Posterior cingulate gyrus (tissue), 11 donors: ENCODE measurements at places on chromosomes 7 and 10.

DNA sequence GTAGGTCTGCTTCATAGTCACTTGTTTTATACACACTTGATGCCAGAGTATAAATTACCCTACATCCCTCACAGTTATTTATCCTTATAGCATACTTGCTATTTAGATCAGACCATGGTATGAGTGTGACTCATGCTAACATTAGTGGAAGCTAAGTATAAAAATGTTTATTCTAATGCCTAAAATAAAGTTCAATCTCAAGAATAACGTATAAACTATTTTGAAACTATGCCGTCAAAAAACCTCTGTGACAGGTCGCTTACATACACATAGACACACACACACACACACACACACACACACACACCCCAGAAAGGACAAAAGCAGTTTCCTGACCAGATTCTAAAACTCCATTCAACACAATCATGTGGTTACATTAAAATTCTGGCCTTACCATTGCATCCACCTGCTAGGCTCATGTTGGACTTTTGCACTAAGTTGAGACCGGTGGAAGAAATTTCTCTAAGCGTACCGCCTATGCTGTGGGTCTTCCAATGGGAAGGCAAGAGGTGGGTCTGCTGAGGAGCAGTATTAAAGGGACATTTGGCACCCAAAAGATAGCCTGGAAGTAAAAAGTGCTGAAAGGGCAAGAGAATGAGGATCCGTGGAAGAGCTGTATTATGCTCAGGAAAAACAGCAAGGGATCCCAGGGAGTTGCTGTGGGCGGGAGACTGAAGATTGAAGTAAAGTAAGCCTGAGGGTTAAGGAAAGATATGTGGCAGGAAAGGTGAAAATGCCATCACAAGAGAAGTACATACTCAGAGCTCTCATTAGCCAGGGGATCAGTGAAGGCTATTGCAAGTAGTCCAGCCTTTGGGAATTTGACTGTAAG, 5.0 kb downstream of the FOXP2 start:
- DNase-seq, result no peak

DNA sequence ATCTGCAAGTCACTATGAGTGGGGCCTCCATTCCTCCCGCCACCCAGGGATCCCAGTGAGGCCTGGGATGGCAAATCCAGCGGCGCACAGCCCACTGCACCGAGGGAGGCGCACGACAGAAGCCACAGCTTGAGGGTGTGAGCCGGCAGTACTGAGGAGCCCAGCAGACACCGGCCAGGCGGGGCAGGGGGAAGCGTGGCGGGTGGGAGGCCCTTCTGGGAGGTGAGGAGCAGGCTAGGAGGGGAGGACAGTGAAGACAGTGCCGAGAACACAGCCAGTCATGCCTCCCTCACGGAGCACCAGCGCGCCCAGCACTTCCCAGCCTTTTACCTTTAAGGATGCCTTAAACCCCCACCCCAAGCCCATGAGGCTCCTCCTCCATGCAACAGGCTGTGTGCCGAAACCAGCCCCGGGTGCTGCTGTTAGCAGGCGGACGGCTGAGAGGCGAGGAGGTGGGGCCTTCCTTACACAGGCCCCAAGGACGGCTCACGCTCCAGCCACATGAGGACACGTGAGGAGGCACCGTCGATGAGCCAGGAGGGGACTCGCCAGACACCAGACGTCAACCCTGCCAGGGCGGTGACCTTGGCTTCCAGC, 258.5 kb downstream of the PTPRN2 start:
- no peak for DNase-seq

DNA sequence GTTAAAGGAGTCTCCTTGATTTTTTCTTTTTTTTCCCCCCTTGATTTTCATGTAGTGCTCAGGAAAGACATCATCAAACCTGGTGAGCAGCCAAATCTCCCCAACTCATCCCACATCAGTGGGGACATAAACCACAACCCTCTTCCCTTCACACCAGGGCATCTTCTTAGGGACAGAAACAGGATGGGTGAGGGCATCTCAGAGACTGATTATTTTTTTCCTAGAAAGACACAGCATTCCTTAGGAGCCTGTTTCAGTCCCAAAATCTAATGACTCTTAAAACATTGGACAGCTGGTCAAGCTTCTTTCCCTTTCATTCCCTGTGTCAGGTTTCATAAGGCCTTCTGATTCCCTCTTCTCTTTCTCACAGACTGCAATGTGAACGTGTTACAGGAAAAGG, 31.5 kb upstream of the GSAP start:
- no peak for DNase-seq

DNA sequence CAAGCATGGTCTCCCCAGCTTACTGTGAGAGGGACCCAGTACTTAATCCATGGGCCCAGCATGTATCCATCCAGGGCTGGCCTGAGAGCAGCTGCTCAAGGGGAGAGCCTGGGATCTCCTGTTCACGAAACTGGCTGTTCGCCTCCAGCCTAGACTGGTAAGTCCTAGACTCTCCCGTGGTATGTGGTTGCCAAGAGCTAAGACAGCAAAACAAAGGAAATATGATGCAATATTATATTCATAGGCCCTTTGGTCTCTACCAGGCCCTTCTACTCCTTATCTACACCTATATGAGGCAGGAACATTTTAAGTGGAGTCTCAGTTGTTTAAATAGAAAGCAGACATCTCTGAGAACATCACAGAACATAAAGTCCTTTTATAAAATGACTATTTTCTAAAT, 28.9 kb upstream of the STK17A start:
- no peak for DNase-seq

DNA sequence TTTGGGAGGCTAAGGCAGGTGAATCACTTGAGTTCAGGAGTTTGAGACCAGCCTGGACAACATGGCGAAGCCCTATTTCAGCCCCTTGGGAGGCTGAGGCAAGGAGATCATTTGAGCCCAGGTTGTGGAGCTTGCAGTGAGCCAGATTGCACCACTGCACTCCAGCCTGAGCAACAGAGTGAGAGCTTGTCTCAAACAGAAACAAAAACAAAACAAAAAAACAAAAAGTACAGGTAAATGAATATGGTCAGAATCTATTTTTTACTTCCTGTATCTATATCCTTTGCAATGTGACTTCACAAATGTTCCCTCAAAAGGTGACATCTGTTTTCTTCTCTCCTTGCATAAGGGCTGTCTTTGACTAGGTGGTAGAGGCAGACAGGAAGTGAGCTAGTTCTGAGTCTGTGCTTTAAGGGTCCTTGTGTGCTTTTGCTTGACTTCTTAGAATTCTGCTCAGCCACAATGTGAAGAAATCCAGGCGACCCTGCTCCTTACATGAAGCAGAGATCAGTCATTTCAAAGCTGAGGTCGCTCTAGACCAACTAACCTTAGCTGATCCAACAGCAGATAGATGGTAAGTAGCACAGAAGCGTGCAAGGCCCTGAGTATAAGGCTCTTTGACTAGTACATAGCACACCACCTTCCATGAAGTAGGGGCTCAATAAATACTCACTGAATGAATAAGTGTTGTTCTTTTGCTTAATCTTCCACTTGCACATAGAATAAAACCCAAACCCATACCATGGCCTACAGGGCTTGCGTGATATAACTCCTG, 423.2 kb upstream of the PCDH15 start:
- no peak for DNase-seq

GRCh38 chr7:81333004-81333403, 414.2 kb upstream of the SEMA3C start:
- no peak for DNase-seq

GRCh38 chr10:123997013-123997412, 96.4 kb downstream of the CHST15 start:
- DNase-seq, result no peak

- DNase-seq, result no peak
Observed at GRCh38 chr7:7795203-7795602, 76.8 kb upstream of the RPA3 start.

GRCh38 chr7:152624228-152624627, 51.7 kb downstream of the XRCC2 start:
- DNase-seq, result no peak

DNA sequence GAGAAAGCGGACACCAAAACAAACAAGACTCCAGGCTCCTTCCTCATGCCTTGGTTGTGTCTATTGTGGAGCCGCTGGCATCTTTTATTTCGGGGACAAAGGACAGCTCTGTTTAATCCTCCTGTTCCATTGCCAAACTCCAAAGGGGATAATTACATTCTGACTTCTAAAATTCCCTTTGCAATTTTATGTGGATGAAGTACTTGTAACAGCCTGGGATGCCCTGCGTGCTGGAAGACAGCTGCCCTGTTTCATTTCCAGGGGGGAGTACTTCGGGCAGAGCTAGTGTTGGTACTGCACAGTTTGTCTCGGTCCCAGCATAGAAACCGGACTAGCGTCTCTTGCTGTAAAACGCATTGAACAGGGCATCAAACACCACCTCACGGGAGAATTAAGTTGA, 90.9 kb downstream of the BAMBI start:
- DNase-seq, result no peak

- no peak for DNase-seq
Observed at GRCh38 chr10:12512332-12513002, 163.1 kb downstream of the CAMK1D start.

DNA sequence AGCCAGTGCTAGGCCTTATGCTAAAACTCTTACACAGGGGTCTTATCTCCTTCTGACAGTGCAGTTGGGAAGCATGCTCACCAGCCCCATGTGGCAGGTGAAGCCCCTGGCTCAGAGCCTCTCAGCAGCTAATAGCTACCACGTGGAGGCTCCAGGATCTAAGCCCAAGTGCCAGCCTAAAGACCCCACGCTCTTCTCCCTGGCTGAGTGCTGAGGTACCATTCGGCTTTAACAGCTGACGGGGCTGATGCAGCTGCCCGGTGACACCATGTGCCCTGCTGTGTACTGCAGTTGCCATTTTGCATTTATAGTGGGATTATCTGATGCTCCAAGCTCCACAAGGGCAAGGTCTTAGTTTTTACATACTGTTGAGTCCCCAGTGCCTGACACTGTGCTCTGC, 515.7 kb upstream of the GALNT17 start:
- DNase-seq, result no peak

GRCh38 chr10:132556994-132557441, 19.4 kb downstream of the INPP5A start:
- DNase-seq, result no peak
